ENCODE measurements at places on chromosomes 1 and 21.

DNA sequence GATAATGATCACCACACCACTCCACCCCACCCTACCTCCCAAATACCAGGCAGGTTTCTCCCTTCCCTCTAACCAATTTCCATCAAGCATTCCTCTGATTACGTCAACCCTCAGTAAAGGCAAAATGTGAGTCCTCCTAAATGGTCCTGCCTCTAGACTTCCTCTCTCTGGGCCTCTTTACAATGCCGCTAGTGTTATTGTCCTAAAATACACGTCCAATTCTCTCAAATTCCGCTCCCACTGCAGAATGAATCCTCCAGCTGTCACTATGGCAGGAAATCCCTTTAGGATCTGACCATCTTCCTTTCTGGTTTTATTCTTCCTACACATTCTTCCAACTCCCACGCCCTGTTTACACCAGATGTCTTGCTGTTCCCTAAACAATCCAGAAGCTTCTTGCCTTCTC, 68.7 kb downstream of the DEGS1 start:
- DNase-seq, result no peak

GRCh38 chr1:241533326-241534115, 1.3 kb downstream of the KMO start:
- DNase-seq, result no peak

DNA sequence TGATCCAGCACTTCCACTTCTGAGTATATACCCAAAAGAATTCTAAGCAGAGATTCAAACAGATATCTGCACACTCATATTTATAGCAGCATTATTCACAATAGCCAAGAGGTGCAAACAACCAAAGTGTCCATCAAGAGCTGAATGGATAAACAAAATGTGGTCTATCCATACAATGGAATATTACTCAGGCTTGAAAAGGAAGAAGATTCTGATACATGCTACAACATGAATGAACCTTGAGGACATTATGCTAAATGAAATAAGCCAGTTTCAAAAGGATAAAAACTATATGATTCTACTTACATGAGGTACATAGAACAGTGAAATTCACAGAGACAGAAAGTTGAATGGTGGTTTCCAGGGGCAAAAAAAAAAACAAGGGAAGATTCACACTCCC, 88.9 kb downstream of the CCDC185 start:
- no peak for DNase-seq

DNA sequence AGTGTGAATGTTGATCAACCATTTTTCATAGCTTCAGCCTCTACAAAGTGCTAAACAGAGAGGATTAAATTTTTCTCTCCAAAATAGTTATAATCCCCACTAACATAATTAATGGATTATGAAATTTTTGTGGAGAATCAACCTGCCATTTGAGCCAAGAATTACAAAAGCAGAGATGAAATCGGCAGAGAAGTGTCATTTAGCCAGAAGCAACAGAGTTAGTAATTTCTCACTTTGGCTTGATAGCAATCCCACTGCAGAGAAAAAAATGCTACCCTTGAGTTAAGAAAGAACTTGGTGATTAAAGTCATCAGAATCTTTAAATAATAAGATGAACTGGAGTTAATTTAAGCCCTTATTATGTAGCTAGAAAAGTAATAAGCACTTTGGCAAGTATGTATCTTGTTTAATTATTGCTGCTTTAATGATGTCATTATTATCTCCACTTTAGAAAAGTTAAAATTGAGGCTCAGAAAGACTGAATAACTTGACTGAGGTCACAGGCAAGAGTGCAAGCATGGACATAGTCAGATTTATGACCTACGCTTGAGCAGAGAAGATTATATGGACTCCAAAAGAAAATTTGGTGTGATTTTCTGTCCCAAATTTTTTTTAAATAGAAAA, 37.3 kb downstream of the RGS4 start:
- no peak for DNase-seq

DNA sequence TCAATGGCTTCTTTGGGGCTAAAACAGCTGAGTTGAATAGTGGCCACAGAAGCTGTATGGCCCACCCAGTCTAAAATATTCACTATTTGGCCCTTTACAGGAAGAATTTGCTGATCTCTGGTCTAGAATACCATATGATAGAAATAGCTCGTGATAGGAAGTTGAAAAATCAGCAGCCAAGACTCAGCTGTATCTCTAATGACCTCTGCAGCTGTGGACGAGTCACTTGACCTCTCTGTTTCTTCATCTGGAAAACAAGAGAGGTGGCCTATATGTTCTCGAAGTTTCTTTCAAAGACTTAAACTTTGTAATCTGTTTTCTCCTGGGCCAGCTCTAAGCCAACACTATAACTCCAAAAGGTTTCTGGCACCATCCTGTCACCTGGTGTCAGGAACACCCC, 129.2 kb downstream of the ZBTB18 start:
- DNase-seq, result no peak

GRCh38 chr1:201916649-201917249, 28.1 kb downstream of the SHISA4 start:
- no peak for DNase-seq
